Activated naive CD8-positive, alpha-beta T cell treated with anti-CD3 and anti-CD28 coated beads, Interleukin-2, amount 10 ng/mL, durations not matched to agents 7 days and 5 days (primary cell): ENCODE measurements at places on chromosomes 13 and 19. TPM values are rescaled to one million over a fixed set of nuclear protein-coding genes. Genes with fewer than 3 reads are reported as not detected.

- no peak for DNase-seq
These were observed 15.3 kb upstream of the ZNF554 start for GRCh38 chr19:2804156-2805004.

- DNase-seq = no peak
These were observed 26.9 kb downstream of the MZT1 start for GRCh38 chr13:72700509-72700908.

DNA sequence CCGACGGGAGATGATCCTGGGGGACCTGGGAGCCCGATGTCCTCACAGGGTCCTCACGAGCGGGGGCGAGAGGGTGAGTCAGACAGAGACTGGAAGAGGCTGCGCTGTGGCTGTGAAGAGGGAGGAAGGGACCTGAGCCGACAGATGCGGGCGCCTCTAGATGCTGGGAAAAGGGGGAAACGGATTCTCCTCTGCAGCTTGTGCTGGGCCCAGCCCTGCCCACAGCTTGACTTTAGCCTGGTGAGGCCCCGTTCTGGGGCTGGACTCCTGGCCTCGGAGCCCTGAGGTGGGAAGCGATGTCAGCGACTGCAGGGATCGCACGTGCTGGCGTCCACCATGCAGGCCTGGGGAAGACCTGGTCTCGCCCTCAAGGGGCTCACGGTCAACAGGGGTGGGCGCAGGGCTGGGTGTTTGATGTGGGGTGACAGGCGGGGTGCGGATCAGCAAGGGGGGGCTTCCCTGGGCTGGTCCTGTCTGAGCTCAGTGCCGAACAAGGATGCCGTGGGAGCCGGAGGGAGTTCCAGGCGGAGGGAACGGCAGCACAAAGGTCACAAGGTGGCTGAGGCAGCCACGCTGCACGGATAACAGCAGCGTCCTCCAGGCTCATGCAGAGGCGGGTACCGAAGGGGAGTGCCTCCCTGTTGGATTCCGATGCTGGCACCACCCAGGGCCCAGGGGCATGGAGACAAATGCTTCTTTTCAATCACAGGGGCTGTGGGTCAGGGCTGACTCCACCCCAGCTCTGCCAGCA, 31.8 kb downstream of the PIP5K1C start:
- no peak for DNase-seq

DNA sequence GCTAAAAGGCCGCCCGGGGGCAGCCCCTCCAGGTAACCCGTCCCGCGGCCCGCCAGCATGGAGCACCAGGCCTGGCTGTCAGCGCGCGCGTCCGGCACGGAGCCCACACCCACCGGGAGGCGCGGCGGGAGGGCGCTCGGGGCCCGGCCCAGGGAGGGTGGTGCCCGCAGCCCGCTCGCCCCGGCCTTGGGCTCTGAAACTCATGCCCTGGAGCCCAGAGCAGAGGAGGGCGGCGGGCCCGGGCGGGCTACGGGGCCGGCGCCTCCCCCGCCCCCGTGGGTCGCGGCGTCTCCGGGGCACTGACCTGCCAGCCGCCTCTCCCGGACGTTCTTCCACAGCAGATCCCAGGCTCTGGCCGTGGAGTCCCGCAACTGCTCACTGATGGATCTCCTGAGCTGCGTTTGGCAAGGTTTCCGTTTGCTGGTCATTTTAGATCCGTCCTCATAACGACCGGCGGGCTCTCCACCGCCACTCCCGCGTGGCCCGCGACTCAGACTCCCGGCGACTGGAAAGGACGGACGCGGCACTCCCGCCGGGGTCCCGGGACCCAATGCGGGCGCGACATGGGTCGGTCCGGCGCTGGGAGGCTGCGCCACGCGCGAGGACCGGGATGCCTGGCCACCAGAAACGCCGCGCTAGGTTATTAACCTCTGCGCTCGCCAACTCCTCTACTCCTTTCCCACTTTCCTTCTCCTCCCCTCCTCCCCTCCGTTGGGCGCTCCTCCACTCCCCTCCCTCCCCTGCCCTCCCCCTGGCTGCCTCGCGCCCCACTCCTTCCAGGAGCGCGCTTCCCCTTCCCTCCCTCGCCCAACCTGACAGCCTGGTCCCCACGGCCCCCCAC, 64.7 kb upstream of the STARD13 start:
- DNase-seq = no peak

Gene PLA2G4C
- total RNA-seq = 0.65 TPM

Gene TPTE2
- total RNA-seq = not detected
